ENCODE measurements at places on chromosomes 7 and 10. TPM values are rescaled to one million over a fixed set of nuclear protein-coding genes. Genes with fewer than 3 reads are reported as not detected.

VPS37D gene
- 0.28 TPM for polyA plus RNA-seq

- no peak for DNase-seq
These were observed 25.3 kb upstream of the GALNT11 start for GRCh38 chr7:152000191-152000590.

- no peak for DNase-seq
These were observed 20.9 kb upstream of the KLF6 start for GRCh38 chr10:3805791-3806461.

LRRD1 gene
- polyA plus RNA-seq = 0.11 TPM

GRID2IP gene
- polyA plus RNA-seq = 0.07 TPM

KRIT1 gene
- polyA plus RNA-seq = 29.4 TPM

A1CF gene
- not detected for polyA plus RNA-seq

NME8 gene
- polyA plus RNA-seq = not detected

ST8SIA6 gene
- polyA plus RNA-seq = 1.6 TPM

DNA sequence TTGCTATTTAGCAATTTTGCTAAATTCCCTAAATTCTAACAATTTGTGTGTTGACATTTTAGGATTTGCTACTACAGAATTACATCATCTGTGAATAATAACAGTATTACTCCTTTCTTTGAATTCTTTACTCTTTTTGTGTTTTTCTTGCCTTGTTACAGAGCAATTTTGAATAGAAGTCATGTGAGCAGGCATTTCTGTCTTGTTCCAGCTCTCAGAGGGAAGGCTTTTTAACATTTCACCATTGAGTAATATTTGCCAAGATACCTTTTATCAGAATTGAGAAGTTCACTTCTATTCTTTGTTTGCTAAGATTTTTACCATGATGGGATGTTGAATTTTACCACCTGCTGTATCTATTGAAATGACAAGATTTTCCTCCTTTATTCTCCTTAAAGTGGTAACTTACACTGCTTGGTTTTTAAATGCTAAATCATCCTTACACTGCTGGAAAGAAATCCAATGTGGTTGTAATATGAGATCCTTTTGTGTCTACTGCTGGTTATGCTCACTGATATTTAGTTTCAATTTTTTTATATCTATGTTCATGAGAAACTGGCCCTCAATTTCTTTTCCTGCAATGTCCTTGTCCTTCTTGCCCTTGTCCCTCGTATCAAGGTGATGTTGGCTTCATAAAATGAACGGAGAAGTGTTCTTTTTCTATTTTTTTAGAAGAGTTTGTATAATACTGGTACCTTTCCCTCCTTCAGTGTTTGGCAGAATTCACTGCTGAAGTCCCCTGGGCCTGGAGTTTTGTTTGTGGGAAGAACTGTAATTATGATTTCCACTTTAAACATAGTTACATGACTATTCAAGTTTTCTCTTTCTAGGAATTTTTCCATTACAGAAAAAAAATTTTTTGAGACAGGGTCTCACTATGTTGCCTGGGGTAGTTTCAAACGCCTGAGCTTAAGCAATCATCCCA is 50.3 kb upstream of the ATP6V0A4 start:
- DNase-seq = no peak

CALCR gene
- polyA plus RNA-seq = 0.02 TPM

- DNase-seq = no peak
These were observed 142.0 kb downstream of the ARID5B start for GRCh38 chr10:62043421-62044021.

TBXAS1 gene
- 9.0 TPM for polyA plus RNA-seq

ACTL6B gene
- not detected for polyA plus RNA-seq

Data from ovary (tissue), 10 donors.